ENCODE measurements at places on chromosomes 1 and 21. TPM values are rescaled to one million over a fixed set of nuclear protein-coding genes. Genes with fewer than 3 reads are reported as not detected.

- DNase-seq: no peak
Measured at GRCh38 chr1:206716159-206716869, 31.6 kb downstream of the MAPKAPK2 start.

DNA sequence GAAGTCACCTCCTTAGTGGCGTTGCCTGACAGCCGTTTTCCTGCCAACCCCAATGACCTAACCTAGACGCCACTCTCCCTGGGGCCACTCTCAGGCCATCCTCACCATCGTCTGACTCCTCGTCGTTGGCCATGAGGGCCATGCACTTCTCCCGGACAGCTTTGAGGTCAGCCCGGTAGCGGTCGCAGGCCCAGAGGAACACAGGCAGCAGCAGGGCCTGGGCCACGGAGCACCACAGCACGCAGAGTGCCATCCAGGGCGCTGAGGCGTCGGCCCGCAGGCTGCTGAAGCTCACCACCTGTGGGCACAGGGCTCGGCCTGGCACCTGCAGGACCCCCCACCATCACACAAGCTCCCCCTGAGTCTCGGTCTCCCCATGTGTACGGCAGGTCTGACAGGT, 7.3 kb downstream of the HES3 start:
- DNase-seq: no peak

GRCh38 chr1:172254521-172255222, 165.8 kb upstream of the C1orf105 start:
- DNase-seq: no peak

DNA sequence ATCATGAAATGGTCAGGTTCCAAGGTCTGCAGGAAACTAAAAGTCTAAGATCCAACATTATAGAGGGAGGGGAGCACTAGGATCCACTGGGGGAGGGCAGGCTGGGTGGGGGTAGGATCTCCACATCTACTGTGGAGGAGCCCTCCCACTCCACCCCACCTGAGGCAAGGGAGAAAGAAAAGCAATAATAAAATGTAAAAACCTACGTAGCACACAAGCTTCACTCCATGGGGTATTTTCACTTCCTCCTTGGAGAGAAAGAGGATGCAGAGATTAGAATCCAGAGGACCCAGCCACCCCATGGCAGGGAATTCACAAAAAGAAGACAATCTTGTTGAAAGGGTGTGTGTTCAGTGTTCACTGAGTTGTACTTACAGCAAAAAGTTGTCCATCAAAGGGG, 14.4 kb downstream of the SPOCD1 start:
- DNase-seq: no peak

Gene ALX3
- not detected for polyA plus RNA-seq

- no peak for DNase-seq
Measured at GRCh38 chr1:150981177-150981804, 801 bp upstream of the ANXA9 start.

GRCh38 chr1:157781048-157781447, 4.1 kb upstream of the FCRL2 start:
- DNase-seq: no peak

Gene CYP4X1
- 0.67 TPM for polyA plus RNA-seq

DNA sequence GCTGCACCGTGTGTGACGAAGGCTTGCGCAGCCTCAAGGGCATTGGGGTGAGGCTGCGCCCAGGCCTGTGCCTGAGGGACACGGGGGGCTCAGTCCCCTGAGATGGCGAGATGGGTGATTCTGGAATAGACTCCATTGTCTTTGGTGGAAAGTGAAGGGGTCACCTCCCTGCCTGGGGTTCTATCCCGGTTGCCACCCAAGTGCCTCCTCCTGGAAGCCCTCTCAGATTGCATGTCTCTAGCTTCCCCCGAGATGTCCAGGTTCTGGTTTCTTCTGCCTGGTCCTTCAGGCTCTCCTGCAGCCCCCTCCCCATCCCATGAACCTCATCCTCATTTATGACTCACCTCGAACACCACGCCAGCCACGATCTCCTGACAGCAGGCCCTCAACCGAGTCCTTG, 22.3 kb upstream of the MFN2 start:
- no peak for DNase-seq

Gene FBLIM1
- 89.8 TPM for polyA plus RNA-seq

DNA sequence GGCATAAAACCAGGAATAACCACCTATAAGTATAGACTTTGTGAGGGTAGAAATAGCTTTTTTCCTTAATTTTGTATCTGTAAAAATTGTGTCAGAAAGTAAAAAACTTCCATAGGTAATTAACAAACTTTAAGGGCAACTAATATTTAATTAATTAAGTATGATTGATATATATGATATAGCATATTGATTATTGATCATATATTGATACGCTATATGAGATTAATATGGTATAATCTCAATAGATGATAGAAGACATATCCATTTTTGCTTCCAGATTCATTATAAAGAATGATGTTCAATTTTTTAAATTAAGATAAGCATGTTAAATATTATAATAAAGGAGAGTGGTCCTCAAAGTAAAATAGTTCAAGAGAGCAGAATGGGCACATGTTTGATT, 99.3 kb upstream of the VAV3 start:
- no peak for DNase-seq

- DNase-seq: no peak
Measured at GRCh38 chr1:152497273-152497672, 13.3 kb upstream of the LCE5A start.

DNA sequence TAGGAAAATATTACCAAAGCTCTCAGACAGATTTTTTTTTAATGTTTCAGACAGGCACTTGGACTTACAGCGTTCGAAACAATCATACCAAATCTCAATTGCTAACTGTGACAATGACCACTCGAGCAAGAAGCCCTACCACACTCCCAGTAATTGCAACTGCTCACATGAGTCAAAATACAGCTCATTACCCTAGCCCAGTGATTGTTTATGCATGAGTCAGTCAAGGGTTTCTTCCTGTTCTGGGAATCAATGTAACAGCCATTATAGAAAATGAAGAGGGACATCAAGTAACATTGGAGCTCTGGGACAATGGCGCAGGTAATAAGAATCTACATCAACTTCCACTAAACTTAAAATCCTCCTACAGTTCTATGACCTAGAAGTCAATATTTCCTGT, 56.1 kb upstream of the SH3GLB1 start:
- no peak for DNase-seq

DNA sequence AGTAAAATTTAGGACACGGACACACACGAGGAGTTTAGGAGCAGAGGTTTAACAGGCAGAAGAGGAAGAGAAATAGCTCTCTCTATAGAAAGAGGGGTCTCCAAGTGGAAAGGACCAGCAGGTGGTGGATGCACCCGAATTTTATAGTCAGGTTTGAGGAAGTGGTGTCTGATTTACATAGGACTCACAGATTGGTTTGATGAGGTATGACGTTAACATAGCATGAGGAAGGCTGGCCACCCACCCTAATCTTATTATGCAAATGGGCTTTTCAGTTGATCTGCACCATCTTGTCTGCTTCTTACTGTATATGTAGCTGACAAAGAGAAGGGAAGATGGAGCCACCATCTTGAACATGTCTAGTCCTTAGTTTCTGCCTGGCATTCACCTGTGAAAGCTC, 52.5 kb upstream of the RGS2 start:
- no peak for DNase-seq

- DNase-seq: no peak
Measured at GRCh38 chr1:76841460-76841859, 25.8 kb upstream of the ST6GALNAC5 start.

Gene ZSCAN20
- polyA plus RNA-seq: 2.1 TPM

DNA sequence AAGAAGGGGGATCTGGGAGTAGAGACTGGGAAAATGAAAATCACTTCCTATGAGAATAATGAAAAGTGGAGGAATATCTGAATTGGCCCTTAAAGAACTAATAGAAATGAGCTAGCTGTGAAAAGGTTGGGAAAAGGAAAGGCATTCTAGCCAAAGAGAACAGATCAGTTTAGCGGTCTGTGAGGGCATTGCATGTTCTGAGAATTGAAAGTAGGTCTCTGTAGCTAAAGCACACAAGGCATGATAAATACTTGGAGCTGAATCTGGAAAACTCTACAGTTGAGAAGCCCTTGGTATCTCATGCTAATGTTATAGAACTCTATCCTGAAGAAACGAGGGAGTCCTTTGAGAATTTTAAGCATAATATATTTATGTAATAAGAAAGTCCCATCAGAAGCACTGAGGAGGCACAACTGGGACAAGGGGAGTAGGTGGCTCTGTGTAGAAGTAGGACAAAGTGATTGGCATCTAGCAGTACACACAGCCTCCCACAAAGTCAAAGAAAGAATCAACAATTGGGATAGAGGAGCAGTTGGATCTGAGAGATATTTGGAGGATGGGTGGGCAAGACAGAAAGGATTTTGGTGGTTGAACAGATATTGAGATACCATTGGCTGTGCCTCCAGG, 78.7 kb downstream of the GREM2 start:
- DNase-seq: no peak
